ENCODE measurements at places on chromosomes 16 and 17. TPM values are rescaled to one million over a fixed set of nuclear protein-coding genes. Genes with fewer than 3 reads are reported as not detected.

DNA sequence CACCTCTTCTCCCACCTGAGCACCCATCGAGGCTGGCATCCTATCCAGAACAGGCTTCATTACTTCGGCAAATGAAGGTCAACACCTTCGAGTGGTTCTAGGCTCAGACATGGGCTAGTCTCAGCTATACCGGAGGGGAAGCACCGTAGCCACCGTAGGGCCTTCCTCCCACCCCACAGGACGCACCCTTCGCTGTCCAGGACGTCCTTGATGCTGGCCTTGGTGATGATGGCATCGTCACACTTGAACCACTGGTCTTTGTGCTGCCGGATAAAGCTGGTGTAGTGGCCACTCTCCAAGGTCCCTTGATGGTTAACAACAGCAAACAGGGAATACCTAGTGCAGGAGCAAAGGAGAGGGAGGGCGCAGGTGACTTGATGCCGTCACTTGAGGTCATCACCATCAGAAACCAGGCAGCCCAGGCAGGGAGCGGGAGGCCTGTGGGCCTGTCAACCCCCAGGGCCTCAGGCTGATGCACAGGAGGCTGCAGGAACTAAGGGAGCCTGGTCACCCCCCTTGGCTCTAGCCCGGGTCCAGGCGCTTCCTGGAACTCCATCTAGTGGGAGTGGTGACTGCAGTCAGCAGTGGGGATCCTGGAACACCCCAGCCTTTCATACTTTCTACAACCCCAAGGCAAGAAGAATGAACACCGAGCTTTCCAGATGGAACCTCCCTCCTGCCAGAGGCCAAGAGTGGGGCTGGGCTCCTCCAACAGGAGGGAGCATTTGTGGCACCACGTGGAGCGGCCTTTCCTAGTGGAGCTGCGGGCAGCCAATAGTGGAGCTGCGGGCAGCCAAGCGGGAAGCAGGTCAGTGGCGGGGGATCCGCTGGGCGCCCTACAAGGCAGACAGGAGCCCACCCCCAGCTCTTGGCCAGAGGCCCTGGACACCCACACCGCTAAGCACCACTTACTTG lies 38.5 kb downstream of the USP22 start:
- DNase-seq = no peak

DNA sequence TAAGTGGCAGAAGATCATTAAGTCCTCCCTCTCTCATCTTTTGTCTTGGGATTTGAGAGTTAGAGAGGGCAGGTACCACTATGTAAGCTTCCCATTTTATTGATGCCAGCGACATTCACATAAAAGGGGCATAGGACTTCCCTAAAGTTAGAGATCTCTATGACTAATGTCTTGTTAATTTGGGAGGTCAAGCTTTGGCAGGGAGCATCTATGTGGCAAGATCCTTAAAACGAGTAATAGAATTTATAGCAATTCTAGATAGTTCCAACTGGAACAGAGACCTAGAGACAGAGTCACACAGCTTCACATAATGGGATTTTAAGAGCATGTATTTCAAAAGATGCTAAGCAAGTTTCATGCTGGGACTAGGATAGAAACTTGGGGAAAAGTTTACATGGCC lies 308.0 kb downstream of the MAP2K6 start:
- DNase-seq = no peak

GRCh38 chr17:75260641-75261335 lies 618 bp downstream of the GGA3 start:
- DNase-seq = no peak

- DNase-seq = no peak
Measured at GRCh38 chr16:16042076-16042475, 92.7 kb downstream of the ABCC1 start.

DNA sequence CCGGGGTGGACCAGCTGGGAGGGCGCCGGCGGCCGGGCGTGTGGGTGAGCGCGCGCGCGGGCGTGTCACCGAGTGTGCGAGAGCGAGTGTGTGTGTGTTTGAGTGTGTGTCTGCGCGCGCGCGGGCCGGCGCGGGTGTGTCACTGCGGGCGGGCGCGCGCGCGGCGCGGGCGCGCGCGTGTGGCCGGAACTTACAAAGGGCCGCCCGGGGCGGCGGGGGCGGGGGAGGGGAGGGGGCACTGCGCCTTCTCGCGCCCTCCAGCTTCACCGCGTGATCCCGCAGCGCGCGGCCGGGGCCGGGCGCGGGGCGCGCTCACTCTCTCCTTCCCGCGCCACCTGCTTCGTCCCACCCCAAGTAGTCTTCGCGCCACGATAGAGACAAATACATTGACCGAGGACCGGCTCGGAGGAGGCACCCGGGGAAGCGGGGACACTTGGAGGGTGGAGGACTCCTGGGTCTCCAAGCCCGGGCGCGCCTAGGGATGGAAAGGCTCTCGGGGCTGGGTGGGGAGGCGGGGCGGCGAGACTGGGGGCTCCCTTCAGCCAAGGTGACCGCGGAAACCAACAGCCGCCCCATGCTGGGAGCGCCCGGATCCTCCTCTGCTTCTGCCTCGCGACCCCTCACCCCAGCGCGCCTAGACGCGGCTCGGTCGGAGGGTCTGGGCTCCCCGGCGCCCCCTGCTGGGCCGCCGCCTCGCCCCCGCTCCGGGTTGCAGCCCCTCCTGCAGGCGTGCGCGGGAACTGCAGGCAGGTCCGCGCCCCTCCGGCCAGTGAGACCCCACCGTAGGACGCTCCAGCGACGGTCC lies at the start of gene SRCIN1:
TSS of gene SRCIN1 (minus strand) at position 112 of the 805 bp plus-strand sequence. CDS start 247 bp downstream, outside the sequence.
- no peak for DNase-seq

DNA sequence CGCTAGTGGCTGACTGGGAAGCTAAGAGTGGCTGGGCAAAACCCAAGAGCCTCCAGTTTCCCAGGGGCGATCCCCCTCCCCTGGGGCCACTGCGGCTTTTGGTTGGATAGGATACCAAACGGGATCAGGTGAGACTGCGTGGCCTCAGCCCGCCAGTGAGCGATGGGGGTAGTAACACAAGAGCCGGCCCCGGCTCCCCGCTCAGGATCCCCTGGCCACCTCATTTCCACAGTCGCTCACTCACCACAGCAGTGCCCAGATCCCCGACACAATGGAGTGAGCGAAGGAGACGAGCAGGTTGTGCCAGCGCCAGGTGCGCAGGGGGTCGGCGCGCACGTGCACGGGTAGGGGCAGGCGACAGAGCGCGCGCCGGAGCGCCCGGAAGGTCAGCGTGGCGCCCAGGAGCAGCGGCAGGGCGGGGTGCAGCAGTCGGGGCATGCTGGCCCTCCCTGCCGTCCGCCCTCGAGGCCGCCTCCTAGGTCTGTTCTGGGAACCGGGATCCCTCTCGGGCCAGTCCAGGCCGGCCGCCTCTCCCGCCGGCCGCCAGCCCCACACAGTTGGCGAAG lies 290 bp downstream of the TLCD1 start:
- peak; percentile 54 for DNase-seq

DNA sequence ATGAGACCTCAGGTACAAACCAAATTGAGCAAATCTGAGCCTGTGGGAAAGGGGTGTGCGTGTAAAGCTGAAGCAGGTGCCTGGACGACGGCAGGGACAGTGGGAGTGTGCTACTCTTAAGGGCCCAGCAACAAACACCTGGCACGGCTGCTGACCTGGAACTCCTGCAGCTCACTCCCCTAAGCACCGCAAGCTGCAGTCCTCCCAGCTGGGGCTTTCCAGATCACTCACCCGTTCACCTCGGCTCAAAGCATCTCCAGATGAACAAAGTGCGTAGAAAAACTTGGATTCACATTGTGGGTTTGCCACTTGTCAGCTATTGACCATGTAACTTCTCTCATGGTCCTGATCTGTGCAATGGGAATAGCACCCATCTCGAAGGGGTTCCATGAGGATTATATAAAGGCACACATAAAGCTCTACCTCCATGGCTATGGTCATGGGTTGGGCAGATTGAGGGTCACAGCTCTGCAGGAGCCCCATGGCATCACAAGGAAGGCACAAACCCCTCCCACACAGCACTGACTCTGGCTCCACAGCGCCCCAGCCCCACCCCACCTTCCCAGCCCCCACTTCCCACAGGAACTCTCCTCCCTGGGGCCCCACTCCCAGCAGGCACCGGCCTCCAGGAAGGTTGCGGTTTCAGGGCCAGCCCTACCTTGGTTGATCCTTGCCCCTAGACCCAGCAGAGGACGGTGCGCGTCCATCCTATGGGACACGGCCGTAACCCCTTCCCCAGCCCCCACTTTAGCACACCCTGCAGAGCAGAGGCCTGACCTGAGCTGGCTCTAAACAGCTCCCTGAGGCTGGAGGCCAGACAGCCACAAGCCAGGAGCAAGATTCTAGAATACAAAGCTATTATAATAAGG lies 21.9 kb downstream of the ST3GAL2 start:
- DNase-seq = no peak

DNA sequence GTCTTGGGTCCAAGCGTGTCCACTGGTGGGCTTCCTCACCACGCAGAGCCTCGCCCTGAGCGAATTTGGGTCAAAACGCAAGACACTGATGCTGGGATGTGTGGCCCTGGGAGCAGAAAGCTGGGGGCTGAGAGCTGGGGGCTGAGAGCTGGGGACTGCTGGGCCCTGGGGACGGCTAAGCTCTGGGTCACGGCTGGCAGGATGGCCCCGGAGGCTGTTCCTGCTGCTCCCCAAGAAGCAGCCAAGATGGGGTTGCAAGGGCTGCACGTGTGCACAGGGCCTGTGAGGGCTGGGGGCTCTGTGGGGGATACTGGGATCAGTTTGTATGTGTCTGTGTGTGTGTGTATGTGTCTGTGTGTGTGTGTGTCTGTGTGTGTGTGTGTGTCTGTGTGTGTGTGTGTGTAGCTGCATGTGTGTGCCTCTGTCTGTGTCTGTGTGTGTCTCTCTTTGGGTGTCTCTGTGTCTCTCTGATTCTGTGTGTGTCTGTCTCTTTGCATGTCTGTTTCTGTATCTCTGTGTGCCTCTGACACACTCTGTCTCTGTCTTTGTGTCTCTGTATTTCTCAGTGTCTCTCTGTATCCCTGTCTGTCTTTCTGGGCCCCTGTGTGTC lies 38.2 kb upstream of the CIBAR2 start:
- no peak for DNase-seq

DNA sequence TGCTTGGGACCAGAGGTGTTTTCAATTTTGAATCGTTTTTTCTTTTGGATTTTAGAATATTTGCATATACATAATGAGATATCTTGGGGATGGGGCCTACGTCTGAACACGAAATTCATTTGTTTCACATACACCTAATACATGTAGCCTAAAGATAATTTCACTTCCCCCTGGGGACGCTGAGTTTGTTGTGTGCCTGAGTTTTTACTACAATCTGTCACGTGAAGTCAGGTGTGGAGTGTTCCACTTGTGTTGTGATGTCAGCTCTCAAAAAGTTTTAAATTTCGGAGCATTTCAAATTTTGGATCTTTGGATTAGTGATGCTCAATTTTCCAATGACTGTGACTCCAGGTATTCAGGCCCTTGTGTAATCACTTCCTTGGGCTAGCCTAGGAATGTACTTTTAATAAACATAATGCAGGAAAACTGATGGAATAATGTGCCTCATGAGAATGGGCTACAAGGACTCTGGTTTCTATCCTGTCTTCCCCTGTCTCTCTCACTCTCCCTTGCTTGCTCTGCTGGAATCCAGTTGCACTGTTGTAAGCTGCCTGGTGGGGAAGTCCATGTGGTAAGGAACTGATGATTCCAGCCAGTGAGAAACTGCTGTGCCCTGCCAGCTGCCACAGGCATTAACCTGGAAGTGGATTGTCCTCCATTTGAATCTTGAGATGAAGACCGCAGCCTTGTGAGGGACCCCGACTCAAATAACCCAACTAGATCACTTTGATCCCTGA lies 403.8 kb downstream of the SHISA9 start:
- no peak for DNase-seq

GRCh38 chr17:64786337-64786736 lies 124.2 kb upstream of the SMURF2 start:
- DNase-seq = no peak

DNA sequence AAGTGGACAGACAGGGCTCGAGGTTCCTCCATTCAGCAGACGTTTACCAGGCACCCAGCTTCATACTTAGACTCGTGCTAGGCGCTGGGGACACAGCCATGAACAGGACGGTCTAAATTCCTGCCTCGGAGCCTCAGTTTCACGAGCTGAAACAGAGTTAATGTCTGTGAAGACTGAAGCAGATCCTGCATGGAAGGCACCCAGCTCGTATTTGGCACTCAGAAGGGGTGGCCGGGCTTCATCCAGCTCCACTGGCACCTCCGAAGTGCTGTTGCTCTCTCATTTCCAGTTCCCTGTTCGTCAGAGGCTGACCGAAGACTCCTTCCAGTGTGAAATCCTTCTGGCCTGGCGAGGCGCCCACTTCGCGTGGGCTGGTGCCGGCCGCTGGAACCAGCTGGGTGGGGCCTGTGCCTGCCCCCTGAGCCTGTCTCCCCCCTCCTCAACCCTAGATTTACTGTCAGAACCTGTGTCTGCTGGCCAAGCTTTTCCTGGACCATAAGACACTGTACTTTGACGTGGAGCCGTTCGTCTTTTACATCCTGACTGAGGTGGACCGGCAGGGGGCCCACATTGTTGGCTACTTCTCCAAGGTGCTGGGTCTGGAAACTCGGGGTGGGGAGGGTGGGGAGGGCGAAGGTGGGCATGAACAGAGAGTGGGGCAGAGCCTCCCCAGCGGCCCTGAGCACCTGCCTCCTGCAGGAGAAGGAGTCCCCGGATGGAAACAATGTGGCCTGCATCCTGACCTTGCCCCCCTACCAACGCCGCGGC lies 5.8 kb downstream of the PRSS8 start:
- no peak for DNase-seq

DNA sequence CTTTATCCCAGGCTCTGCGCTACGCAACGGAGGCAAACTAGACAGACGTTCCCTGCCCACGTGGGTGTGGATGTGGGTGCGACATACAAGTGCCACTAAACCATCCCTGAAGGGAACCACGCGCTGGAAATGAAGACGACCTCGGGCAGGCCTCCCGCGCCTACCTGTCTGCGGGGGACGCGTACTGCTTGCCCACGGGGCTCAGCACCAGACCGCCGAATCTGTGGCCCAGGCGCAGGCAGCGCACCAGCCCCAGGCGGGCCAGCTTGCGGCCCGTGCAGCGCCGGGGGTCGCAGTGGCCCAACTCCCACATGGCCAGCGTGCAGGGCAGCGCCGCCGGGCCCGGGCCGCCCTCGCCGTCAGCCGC lies 480 bp downstream of the TSR3 start:
- DNase-seq = no peak

TNFRSF17 gene
- 0.18 TPM for polyA plus RNA-seq

GPR139 gene
- polyA plus RNA-seq = not detected

BAIAP2 gene
- polyA plus RNA-seq = 37.2 TPM

XAF1 gene
- 18.8 TPM for polyA plus RNA-seq

TMEM100 gene
- polyA plus RNA-seq = 61.9 TPM

SUPT6H gene
- polyA plus RNA-seq = 80.6 TPM

Measured in left kidney (tissue), 8 donors.